ENCODE measurements at places on chromosomes 7 and 10.

DNA sequence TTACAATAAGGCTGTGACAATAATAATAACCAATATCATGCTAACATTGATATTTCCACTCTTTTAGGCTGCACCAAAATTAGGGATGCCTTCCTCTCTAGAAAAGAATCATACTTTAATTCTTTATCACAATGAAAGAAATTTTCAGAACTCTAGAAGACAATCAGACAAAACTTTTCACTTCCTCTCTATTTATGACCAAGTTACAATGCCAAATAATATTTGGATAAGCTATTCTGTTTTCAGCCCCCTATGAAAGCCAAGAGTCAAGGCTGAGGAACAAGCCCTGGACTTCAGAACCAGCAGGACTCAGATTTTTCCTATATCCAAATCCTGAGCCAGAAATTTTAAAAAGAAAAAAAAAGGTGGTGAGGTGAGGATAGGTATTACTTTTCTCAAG, 4.6 kb downstream of the HYCC1 start:
- no peak for DNase-seq

- DNase-seq: no peak
These were observed 203.6 kb downstream of the ZNF365 start for GRCh38 chr10:62577666-62578291.

- DNase-seq: peak; percentile 66
These were observed 8.3 kb upstream of the ZC3HAV1L start for GRCh38 chr7:139043823-139044812.

DNA sequence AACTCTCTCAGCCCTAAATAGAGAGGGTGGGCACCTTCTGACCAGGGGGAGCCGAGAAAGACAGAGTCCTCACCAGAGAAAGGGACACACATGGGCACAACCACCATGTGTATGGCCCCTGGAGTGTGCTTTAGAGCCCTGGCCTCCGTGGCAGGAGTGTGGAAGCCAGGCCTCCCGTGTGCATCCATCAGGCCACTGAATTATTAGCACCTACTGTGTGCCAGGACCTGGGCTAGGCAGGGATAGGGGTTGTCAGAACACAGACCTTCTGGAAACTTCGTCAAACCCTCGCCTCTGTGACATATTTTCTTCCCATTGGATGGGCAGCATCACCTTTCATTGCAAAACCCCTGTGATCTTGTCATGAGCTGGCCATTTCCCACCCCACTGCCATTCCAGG, 78.5 kb downstream of the ZMIZ1 start:
- DNase-seq: no peak

DNA sequence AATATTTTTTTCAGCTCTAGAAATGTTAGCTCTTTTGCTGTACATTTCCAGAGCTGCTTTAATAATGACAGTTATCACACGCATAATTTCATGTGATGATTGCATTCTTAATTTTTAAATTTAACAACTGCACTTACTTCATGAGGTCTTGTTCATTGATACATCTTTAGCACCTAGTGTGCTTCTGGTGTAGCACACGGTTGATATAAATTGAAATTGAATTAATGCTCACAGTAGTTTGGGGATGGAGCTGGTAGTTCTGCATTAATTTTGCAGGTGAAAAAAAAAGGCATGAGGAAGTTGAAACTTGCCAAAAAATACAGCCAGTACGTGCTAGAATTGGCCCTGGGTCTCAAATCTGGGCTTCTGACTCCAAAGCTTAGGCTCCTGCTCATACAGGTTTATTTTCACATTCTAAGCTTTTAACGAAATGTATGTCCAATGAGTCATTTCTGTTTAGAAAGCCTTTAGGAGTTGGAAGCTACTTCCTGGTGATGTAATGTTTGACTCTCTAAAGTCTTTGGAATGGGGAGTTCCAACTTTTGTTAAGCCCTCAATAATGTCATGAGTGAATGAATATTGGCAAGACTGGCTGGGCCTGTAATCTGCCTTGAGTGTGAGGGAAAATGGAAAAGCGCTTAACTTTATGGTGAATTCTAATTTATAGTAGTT, 62.5 kb downstream of the DAGLB start:
- no peak for DNase-seq

GRCh38 chr10:88873757-88874156, 6.3 kb upstream of the STAMBPL1 start:
- no peak for DNase-seq

DNA sequence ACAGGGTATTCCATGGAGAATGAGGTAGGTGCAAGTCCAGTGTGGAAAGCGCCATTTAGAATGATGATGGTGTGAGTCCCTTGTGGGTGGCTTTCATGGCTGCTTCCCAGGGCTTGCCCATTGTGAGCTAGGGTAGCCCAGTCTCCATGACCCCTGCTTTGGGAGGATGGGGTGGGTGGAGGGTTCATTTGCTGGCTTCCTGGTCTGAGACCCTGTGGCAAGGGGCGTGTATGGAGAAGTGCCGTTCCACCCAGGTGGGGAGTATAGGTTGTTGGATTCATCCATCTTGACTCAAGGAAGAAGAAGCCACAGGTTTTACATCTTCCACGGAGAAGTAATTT, 27.7 kb downstream of the CCM2 start:
- DNase-seq: no peak

DNA sequence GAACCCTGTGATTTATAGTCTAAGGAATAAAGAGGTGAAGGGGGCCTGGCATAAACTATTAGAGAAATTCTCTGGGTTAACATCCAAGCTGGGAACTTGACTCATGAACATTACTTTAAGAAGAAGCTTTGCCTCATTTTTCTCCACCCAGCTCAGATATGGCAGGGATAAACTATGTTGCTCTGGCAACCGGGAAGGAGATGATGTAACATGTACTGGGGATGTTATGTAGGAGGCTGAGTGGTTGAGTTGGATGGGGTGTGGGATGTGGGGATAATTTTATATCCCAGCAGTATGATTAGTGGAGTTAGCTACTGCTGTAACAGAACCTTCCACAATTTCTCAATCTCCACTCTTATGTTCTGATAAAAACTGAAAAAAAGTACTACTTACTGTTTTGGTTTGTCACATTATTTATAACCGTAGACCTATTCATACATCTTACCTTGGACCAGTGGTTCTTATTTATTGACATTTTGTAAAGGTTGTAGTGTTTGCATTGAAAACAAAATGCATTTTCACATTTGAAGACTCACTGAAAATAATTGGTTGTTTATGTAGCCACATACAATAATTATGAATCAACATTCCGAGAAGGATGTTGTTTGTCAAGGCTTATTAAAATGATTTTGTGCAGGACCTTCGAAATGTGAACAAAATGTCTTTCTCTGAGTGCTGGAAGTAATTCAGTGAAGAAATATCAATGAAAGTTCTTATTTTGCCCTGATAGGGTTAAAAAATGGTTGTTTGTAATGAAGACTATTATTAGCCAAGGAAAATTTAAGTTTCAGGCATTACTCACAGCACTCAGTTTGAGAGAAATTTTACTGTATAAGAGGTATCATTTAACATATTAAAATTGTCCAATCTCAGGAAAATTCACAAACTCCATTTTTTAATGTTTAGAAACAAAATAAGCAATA, 1.3 kb downstream of the OR2F2 start:
- DNase-seq: no peak

GRCh38 chr10:114115661-114116445, 58.1 kb downstream of the CCDC186 start:
- no peak for DNase-seq

- no peak for DNase-seq
These were observed 85.6 kb downstream of the ST8SIA6 start for GRCh38 chr10:17368708-17369272.

DNA sequence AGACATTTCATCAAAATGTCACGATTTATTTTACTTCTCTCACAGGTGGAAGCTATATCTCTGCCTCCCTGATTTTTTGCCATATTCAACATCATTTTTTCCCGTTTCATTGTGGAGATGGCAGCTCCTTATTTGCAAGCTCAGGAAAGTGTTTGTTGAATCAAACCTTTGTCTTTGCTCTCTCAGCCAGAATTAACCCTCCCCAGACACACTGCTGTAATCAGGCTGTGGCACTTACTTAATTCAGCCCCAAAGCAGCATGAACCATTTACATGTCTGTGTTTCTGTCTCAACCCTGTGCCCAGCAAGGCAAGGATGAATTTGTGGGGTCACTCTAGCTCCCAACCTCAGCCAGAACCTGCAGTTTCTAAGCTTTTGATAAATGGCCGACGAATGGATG, 397.2 kb downstream of the TCERG1L start:
- DNase-seq: no peak

DNA sequence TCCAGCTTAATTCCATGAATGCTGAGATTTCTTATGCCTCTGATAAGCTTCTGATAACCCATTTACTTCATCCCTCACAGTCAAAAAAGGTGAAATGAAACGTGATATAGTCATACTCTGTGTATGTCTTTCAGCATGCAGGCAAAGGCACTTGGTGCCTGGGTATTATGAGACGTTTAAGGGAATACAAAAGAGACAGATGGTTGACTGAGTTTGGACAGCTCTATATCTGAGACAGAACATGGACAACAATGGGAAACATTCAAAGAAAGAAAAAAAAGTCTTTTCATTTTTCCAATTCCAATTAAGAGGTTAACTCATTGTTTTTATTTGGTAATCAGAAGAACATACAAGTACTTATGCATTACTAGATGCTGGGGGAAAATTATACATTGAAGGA, 96.2 kb downstream of the PPP1R17 start:
- DNase-seq: no peak

- DNase-seq: peak; percentile 27
These were observed 28.1 kb downstream of the EPHB4 start for GRCh38 chr7:100799037-100799896.

GRCh38 chr10:12445701-12446334, 96.5 kb downstream of the CAMK1D start:
- no peak for DNase-seq

GRCh38 chr7:66640802-66641525, 12.3 kb downstream of the KCTD7 start:
- no peak for DNase-seq

GRCh38 chr7:91314591-91315323, 50.5 kb downstream of the FZD1 start:
- no peak for DNase-seq

DNA sequence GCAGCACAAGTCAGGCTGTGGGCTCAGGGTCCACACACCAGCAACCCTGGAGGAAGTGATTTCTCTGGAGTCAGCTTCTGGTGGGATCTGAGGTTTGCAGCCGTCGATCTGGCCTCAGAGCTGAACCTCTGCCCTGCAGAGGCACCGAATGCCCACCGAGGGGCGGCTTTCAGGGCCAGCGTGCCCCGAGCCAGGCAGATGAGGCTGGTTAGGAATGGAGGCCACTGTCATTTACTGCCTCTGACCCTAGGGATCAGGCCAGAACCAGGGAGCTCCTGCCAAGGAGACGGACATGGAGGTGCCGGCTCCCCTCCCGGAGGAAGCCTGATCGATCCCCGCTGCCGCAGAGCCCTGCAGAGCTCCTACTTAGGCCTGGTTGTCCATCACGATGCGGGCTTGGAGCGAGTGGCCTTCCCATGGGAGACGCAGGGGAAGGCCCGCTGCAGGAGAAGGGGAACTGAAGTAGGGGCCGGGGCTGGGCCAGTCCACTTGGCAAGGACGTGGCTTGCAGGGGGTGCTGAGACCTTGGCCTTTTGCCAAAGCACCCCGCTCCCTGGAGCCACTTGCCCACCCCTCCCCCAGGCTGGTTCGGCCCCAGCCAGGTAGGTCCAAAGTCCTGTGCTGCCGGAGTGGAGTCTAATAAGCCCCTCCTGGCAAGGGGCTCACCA, 19.6 kb upstream of the ELFN1 start:
- DNase-seq: no peak

DNA sequence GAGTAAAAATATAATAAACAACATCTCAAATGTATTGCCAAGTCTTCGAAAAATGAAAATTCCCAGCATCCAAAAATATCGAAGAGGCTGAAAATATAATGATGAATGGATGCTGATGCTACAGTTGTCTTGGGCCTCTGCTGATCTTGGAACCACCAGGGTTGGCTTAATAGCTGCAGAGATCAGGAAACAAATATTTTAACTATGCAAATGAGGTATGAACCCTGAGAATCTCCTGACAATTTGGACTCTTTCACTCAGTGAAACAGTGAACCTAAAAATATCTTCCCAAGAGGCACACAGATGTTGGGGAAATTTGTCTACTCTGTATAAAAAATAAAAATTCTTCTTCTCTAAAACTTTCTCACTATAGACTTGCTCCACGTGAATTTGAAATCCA, 97.7 kb upstream of the EGFR start:
- DNase-seq: no peak

GRCh38 chr10:32943854-32944661, 14.0 kb downstream of the ITGB1 start:
- DNase-seq: no peak

- DNase-seq: no peak
These were observed 7.9 kb downstream of the LUC7L2 start for GRCh38 chr7:139367438-139368155.

DNA sequence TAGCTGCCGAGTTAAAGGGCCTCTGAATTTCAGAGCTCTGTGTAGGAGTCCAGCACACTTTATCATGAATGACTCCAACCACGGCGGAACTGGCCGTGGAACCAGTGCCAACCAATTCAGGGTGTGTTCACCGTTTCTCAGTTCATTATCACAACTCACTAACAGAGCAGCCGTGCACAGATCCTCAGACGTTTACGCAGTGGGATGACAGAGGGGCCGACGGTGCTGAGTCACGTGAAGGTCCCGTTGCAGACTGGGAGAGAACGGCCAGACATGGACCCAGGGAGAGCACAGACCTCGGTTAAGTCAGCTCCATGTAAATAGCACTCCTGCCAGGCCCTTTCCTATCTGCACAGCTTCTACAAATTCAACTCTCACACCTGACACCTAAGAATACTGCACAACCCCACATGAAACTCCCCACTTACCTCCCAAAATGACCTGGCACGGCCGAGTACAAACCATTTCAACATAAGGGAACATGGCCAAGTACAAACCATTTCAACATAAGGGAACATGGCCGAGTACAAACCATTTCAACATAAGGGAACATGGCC, 95.5 kb downstream of the DIP2C start:
- no peak for DNase-seq

- DNase-seq: no peak
These were observed 90.0 kb downstream of the PLXNA4 start for GRCh38 chr7:132486274-132486610.

DNA sequence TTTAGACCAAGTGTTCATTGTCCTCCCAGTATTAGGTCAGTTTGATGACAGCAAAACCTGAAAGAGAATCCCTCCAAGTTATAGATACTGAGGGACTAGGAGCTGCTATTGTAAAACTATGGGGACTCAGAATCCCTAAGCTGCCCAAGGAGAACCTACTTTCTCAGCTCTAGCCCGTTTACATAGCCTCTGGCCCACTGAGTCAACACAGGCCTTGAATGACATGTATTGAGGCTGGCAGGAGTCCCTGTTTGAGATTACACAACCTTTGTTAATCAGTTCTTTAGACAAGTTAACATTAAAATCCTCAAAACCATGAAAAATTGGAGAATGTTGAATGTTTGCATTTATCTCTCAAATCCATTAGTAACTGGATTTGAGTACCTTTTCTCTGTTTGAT, 1079.0 kb downstream of the KCNMA1 start:
- DNase-seq: no peak

GRCh38 chr10:109904397-109904796, 18.9 kb downstream of the XPNPEP1 start:
- DNase-seq: no peak
